Panc1 (cell line): ENCODE measurements at places on chromosomes 1 and 21. TPM values are rescaled to one million over a fixed set of nuclear protein-coding genes. Genes with fewer than 3 reads are reported as not detected.

The ETV3L gene
- not detected for total RNA-seq

The FAM131C gene
- 3.4 TPM for total RNA-seq

The INSRR gene
- total RNA-seq, result not detected

The GJB3 gene
- total RNA-seq, result 0.15 TPM

The MYOC gene
- not detected for total RNA-seq

The HSD11B1 gene
- not detected for total RNA-seq

The S100A12 gene
- not detected for total RNA-seq

The OR4F29 gene
- not detected for total RNA-seq

The MCOLN3 gene
- 14.2 TPM for total RNA-seq

The GPA33 gene
- 0.18 TPM for total RNA-seq

The S100A2 gene
- 6.2 TPM for total RNA-seq

GRCh38 chr1:231392389-231393131 lies 29.5 kb downstream of the EGLN1 start:
- no peak for DNase-seq

DNA sequence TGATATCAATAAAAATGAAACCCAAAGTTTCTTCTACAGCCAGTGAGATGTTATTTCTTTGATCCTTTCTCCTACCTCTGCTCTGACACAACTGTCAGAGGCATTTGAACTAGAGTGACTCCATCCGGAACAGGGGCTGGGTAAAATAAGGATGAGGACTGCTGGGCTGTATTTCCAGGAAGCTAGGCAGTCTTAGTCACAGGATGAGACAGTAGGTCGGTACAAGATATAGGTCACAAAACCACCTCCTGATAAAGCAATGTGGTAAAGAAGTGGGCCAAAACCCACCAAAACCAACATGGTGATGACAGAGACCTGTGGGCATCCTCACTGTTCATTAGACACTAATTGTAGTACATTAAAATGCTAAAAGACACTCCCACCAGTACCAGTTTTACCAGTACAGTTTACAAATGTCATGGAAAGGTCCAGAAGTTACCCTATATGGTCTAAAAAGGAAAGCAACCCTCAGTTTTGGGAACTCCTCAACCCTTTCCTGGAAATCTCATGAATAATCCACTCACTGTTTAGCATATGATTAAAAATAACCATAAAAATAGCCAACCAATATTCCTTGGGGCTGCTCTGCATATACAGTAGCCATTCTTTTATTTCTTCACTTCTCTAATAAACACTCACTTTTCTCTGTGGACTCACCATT lies 96.7 kb downstream of the GABPA start:
- DNase-seq, result no peak

GRCh38 chr1:160030657-160031364 lies 979 bp downstream of the PIGM start:
- no peak for DNase-seq

DNA sequence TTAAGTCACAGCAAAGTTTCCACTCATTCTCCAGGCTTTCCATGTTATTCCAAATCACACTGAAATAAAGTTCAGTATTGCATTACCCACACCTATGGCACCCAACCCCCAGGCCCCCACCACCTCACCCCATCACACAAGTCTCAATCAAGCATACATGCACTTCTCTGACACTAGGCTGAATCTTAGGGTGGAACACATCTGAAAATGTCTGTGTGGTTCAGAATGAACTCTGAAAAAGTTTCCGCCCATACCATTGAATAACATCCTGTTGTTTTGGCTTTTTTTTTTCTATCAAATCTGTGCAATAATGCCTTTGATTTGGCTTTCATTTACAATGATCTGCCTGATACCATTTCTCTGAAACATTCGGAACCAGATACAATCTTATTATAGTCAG lies 25.8 kb upstream of the LRRC8C start:
- DNase-seq, result no peak

GRCh38 chr1:107365527-107366240 lies 224.8 kb downstream of the NTNG1 start:
- no peak for DNase-seq
